Activated CD4-positive, alpha-beta T cell treated with anti-CD3 and anti-CD28 coated beads, Interleukin-2, amount 10 ng/mL, durations not matched to agents 7 days and 5 days (primary cell): ENCODE measurements at places on chromosomes 3 and 15. TPM values are rescaled to one million over a fixed set of nuclear protein-coding genes. Genes with fewer than 3 reads are reported as not detected.

DNA sequence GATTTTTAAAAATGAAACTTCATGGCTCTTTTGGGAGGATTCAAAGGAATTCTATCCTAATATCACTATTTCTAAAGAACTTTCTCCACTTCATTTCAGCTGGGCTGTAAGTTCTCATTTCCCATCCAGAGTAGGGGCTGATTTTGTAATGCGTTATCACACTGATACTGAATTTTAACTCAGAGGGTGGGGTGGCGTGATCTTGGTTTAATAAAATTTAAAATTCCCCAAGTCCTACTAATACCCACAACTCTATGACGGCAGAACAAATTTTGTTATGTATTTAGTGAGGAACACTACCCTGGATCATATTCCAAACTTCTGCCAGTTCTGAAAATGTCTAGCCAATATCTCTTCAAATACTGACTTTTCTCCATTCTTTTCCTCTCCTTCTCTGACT, 92.7 kb downstream of the ASB7 start:
- peaks cover 34% of the 10 kb centered on the region for H3K27me3 ChIP-seq
- no peak for DNase-seq
- H3K27ac ChIP-seq, result no peak overlapping the region
- no peak overlapping the region for H3K4me3 ChIP-seq
- H3K36me3 ChIP-seq, result no peaks in the 10 kb centered on the region

DNA sequence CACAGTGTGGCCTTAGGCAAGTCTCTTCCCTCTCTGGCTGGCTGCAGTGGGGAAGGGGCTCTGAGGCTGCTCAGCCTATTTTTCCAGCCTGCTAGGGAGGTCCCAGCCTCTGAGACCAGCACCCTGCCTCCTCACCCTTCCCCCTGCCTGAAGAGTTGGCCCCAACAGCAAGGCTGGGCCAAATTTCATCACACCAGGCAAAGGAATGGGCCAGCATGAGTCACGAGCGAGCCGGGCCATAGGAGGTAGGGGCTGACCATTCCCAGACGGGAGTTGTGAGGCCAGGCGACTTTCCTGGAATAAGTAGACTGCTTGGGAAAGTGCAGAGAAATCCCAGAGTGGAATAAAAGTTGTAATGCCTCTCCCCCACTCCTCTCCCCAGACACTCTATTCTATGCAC, 5.7 kb upstream of the FBLN2 start:
- DNase-seq, result no peak
- H3K4me1 ChIP-seq, result peaks cover 23% of the 10 kb centered on the region
- H3K36me3 ChIP-seq, result peaks cover 3% of the 10 kb centered on the region
- peaks cover 41% of the 10 kb centered on the region for H3K27me3 ChIP-seq

- no peaks in the 10 kb centered on the region for H3K27me3 ChIP-seq
- no peak for DNase-seq
- no peak overlapping the region for H3K27ac ChIP-seq
- H3K4me1 ChIP-seq, result peaks cover 13% of the 10 kb centered on the region
- H3K4me3 ChIP-seq, result no peak overlapping the region
Measured at GRCh38 chr15:92159906-92160841, 233.5 kb upstream of the ST8SIA2 start.

DNA sequence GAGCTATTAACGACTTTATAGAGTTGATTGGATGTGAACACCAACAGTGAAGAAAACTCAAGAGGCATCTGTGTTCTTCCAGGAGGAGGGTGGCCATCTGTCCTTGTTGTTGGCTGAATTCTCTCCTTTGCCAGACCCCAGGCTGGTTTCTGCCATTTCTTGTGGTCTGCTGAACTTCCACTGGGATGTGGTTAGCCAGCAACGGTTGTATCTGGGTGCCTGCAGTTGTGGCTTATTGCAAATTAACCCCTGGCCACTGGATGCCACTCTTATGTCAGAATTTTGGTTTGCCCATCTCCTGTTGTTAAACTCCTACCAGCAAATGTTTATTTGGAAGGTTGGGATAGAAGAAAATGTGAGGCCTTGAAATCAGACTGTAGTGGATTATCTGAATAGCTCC, 163.6 kb upstream of the TBC1D5 start:
- no peak overlapping the region for H3K27ac ChIP-seq
- no peak overlapping the region for H3K4me3 ChIP-seq
- no peak for DNase-seq
- H3K4me1 ChIP-seq, result peaks cover 2% of the 10 kb centered on the region
- H3K27me3 ChIP-seq, result peaks cover under 1% of the 10 kb centered on the region
- H3K36me3 ChIP-seq, result no peaks in the 10 kb centered on the region

DNA sequence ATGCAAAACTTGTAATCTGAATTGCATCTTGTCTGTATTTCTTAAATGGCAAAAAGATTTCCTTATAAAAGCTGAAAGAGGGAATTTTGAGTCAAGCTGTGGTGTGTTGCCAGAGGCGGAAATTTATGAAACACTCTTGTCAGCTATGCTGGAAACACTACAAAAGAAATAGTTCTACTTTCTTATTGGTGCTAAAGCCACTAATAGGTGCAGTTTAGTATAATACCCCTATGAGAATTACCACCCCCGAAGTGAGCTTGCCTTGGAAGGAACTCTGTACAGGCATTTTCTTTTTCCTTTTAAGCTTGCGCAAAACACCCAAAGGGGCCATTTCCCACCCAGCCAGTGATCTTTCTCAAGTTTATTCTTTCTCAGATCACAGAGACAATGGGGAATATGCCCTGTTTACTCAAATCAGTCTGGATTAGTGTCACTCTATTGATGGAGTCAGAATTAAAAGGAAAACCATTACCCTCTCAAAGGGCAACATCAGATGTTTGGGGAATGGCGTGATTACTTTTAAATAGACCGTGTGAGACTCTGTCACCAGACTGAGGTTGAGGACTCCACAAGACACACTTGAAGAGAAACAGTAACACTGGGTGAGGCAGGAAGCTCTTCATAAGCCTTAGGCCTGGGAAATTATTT, 166.0 kb downstream of the TP63 start:
- H3K4me3 ChIP-seq, result no peak overlapping the region
- no peak for DNase-seq
- H3K36me3 ChIP-seq, result no peaks in the 10 kb centered on the region

Gene ERICH6
- 0.50 TPM for total RNA-seq

GRCh38 chr3:100789579-100789978, 80.3 kb downstream of the TFG start:
- H3K27me3 ChIP-seq, result peaks cover 9% of the 10 kb centered on the region
- no peaks in the 10 kb centered on the region for H3K36me3 ChIP-seq
- no peak overlapping the region for H3K4me3 ChIP-seq
- H3K4me1 ChIP-seq, result no peaks in the 10 kb centered on the region
- DNase-seq, result no peak

GRCh38 chr3:14490255-14490654, 49.9 kb downstream of the GRIP2 start:
- peaks cover 5% of the 10 kb centered on the region for H3K36me3 ChIP-seq
- no peak for DNase-seq

DNA sequence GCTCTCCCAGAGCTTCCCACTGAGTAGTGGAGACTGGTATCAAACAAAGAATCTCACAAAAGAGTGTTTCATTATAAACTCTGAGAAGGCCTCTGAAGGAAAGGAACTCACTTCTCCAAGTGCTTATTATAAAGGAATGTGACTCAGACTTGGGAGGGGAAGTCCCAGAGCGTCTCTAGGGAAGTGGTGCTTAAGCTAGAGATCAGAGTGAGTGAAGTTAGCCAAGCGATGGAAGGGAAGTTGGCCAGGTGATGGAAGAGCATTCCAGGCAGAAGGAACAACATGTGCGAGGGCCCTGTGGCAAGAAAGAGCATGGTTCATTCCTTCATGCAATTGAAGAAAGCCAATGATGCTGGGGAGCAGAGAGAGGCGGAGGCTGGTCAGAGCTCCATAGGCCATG, 2.3 kb downstream of the XYLB start:
- H3K27me3 ChIP-seq, result peaks cover 8% of the 10 kb centered on the region
- H3K4me1 ChIP-seq, result peaks cover 10% of the 10 kb centered on the region
- no peak for DNase-seq
- peaks cover 12% of the 10 kb centered on the region for H3K36me3 ChIP-seq
- H3K4me3 ChIP-seq, result no peak overlapping the region

DNA sequence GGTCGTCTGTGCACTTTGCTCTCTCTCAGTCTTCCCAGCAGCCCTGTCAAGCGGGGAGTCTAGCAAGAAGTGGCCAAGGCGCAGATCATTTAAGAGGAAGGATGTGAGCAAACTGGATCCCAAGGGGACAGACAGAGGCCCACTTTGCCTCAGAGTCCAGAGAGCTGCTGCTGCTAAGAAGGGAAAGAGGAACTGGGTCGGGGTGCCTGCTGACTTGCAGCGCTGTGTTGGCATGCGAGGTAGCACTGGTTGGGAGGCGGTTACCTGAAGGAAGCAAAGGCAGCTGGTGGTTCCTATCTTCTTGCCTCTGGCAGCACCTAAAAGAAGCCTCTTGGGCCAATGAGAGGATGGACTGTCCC, 28.1 kb downstream of the SMAD3 start:
- no peak for DNase-seq
- H3K4me1 ChIP-seq, result peaks cover 95% of the 10 kb centered on the region
- H3K27ac ChIP-seq, result peak overlapping the region; percentile 6
- no peaks in the 10 kb centered on the region for H3K27me3 ChIP-seq
- no peak overlapping the region for H3K4me3 ChIP-seq

- H3K27ac ChIP-seq, result peak within 1 kb of the TSS; percentile 96
- H3K36me3 ChIP-seq, result peaks cover 13% of the 10 kb centered on the region
- DNase-seq, result peak; percentile 92
- H3K4me1 ChIP-seq, result peaks cover 15% of the 10 kb centered on the region
- peaks cover 7% of the 10 kb centered on the region for H3K27me3 ChIP-seq
Measured at GRCh38 chr3:185498503-185499396, at the start of gene TMEM41A. Gene TMEM41A, minus strand, starts transcription at chr3:185499035. Its CDS starts 74 bp downstream, at chr3:185498961.

DNA sequence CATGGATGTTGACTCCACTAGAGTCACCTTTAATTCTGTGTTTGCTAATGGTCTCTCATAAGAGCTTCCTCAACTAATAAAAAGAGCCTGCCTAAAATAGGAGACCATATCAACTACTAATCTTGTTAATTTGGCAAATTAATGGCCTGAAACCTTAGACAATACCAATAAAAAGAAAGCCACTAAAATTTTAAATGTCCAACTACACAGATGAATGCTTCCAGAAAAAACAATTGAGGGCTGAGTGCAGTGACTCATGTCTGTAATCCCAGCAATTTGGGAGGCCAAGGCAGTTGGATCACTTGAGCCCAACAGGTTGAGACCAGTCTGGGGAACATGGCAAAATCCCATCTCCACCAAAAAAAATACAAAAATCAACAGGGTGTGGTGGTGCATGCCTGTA, 230.9 kb downstream of the NSUN3 start:
- no peak for DNase-seq

GRCh38 chr3:44509393-44509921, 32.0 kb upstream of the ZNF445 start:
- peak; percentile 6 for DNase-seq
- peak overlapping the region; percentile 97 for H3K4me3 ChIP-seq
- H3K36me3 ChIP-seq, result peaks cover 29% of the 10 kb centered on the region
- H3K4me1 ChIP-seq, result peaks cover 33% of the 10 kb centered on the region
- peak overlapping the region; percentile 97 for H3K27ac ChIP-seq

DNA sequence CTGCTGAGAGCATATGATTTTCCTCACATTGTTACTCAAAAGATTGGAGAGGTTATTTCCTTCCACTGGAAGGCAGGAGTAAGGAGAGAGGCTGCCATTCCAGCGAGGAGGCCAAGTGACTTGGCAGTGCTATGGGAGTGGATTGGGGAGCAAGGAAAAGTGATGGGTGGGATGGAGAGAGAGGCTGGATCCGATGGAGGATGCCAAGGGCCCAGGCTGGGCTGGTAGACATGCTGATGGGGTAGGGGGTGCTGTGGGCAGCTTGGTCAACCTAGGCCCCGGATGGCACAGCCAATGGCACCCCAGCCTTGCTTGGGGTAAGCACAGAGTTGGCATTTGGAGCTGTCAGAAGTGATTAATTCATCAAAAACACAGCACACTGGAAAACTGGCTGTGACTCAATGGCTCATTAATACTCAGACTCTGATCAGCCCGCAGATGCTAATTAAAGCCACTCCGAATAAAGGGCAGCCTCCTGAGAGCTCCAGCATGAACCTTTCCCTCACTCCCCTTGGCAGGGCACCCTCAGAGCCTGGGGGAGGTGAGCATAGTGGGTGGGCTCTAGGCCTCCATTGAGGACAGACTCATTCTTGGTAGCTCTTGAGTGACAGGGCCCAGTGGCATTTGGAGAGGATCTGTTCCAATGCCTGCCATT, 22.1 kb upstream of the SLC6A1 start:
- no peaks in the 10 kb centered on the region for H3K36me3 ChIP-seq
- H3K27ac ChIP-seq, result no peak overlapping the region
- H3K4me3 ChIP-seq, result no peak overlapping the region
- no peaks in the 10 kb centered on the region for H3K4me1 ChIP-seq
- DNase-seq, result no peak
- H3K27me3 ChIP-seq, result peaks cover 8% of the 10 kb centered on the region

- H3K27me3 ChIP-seq, result no peaks in the 10 kb centered on the region
- peaks cover 39% of the 10 kb centered on the region for H3K36me3 ChIP-seq
- DNase-seq, result no peak
- no peak overlapping the region for H3K4me3 ChIP-seq
- peak overlapping the region; percentile 93 for H3K27ac ChIP-seq
Measured at GRCh38 chr3:14141602-14142341, 16.9 kb downstream of the TMEM43 start.

Gene MYL3
- total RNA-seq, result not detected

DNA sequence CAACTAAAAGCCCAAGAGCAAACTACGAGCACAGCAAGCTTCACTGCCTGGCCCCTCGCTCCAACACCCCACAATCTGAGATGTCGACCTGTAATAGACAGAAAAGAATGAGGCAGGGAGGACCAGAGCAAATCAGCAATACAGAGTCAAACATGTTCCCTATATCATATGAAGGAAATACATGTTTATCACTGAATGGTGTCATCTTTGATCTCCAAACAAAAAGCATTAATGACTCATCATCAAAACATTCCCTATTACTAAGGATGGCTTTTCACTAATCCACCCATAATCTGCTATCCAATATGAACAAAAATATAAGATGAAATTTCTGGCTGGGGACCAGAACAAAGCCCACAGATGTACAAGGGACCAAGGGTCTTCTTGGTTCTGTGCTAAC, 34.7 kb downstream of the MYO5A start:
- H3K36me3 ChIP-seq, result peaks cover 6% of the 10 kb centered on the region
- H3K4me3 ChIP-seq, result no peak overlapping the region

Gene CHRNA7
- not detected for total RNA-seq

- no peaks in the 10 kb centered on the region for H3K4me1 ChIP-seq
- H3K36me3 ChIP-seq, result no peaks in the 10 kb centered on the region
- peaks cover 34% of the 10 kb centered on the region for H3K27me3 ChIP-seq
- no peak overlapping the region for H3K4me3 ChIP-seq
- no peak overlapping the region for H3K27ac ChIP-seq
Measured at GRCh38 chr3:53464424-53464823, 30.0 kb upstream of the CACNA1D start.

GRCh38 chr15:99390667-99391066, 139.4 kb downstream of the LRRC28 start:
- no peak overlapping the region for H3K27ac ChIP-seq
- peaks cover 7% of the 10 kb centered on the region for H3K27me3 ChIP-seq

GRCh38 chr15:93087825-93088199, 1.2 kb downstream of the RGMA start:
- peaks cover 2% of the 10 kb centered on the region for H3K36me3 ChIP-seq
- peak overlapping the region; percentile 71 for H3K4me3 ChIP-seq
- H3K4me1 ChIP-seq, result peaks cover 10% of the 10 kb centered on the region
- H3K27me3 ChIP-seq, result peaks cover 66% of the 10 kb centered on the region
- peak; percentile 76 for DNase-seq
